ENCODE measurements at places on chromosomes 12 and 14.

- DNase-seq, result no peak
Observed at GRCh38 chr14:28375295-28375694, 391.3 kb upstream of the FOXG1 start.

- no peak for DNase-seq
Observed at GRCh38 chr12:27081668-27082111, 688 bp downstream of the C12orf71 start.

DNA sequence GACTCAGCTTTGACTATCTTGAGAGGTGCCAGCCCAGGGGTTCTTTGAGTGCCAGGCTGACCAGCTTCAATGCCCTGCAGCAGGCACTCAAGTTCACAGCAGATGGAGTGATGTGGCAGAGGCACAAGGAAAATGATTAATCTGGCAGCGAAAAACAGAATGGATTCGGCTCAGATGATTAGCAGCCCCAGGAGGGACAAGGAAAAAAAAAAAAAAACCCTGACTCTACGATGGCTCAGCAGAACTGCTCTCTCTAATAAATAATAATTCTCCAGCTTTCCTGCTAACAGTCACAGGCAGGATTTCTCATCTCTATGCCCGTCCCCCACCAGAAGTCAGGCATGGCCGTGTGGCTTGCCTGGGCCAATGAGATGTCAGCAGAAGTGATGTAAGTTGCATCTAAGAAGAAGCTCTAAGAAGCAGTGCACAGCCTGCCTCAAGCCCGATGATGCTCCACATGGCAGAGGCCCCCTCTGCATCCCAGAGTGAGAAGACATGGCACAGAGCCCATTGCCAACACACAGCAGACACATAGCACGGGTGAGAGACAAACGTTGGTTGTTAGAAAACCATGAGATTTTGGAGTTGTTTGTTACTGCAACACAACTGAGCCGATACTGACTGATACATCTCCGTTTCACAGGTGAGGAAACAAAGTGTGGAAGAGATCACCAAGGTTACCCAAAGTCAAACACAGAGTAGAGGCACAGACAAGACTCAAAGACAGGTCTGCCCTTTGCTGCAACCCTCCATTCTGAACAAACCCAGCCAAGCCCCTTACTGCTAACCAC is 111.0 kb downstream of the SCARB1 start:
- no peak for DNase-seq

- no peak for DNase-seq
Observed at GRCh38 chr12:83049306-83049705, 362.6 kb downstream of the TMTC2 start.

GRCh38 chr14:39083127-39083526 is 19.9 kb downstream of the SEC23A start:
- no peak for DNase-seq

DNA sequence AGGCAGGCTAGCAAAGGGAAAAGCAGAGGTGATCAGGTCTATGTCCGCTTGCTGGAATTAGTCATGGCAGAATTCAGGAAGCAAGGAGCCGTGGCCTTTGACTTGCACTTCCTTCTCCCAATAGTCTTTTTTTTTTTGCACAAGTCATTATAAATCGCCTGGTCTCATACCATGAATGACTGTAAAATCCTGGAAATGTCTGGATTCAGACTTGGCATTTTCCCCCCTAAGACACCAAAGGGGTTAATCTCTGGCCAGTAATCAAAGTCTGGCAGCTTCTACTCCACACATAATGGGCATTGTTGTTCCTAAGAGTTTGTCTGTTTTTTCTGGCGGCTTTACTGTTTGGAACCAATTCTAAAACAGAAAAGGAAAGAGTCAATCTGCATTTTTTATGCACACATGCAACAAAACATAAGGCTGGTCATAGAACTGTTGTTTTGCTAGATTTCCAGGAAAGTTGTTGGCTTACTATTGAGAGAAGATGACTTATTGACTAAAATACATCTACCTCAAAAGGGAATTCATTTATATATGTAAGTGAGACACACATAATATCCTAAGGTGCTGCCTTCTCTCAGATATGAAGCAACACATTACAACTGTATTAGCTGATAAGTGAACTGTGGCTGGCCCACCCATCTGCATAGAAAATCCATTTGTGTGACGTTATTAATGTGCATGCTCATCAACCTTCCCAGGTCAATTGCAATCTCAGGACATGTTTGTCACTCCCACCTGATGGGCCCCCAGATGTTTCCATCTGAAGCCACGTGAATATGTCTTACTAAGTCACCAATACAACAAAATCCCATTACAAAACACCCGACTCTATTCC is 157.3 kb downstream of the BTG1 start:
- DNase-seq, result no peak

DNA sequence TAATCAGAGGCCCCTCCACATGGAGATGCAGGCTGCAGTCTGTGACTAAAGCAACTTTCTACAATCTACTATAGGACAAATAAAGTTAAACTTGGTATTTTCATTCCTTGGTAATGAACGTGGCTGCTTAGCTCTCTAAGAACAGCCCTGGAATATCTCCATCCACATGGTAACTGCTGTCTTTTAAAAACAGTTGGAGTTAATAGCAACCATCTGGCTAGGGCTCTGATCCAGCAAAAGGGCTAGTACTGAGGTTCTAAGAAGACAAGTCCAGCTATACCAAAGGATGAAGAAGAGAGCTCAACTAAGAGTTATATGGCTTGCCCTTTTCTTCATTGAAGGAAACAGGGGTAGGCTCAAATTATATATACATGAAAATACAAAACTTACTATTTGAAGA is 920.1 kb downstream of the FLRT2 start:
- DNase-seq, result no peak

All from activated CD4-positive, CD25-positive, alpha-beta regulatory T cell treated with anti-CD3 and anti-CD28 coated beads, Interleukin-2, amount 50 U/mL, for 16 hours (primary cell).